GM04503 (cell line): ENCODE measurements at places on chromosomes 2 and 18.

DNA sequence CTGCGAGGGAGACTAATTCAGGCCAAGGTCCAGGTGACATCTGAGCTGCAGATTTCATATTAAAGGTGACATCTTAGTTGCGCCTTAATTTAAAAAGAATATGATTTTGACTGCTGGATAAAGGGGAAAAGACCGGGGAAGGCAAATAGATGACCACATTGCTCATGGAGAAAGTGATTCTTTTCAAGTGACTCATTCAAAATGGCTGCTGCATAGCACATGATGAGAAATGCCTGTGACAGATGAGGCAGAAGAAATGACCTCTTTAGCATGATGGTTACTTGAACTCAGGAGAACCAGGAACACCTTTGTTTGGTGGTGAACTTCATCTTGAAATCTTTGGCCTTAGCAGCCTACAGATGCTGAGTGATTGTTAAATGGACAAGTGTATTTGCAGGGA, 385.8 kb upstream of the TRIB2 start:
- DNase-seq = no peak

DNA sequence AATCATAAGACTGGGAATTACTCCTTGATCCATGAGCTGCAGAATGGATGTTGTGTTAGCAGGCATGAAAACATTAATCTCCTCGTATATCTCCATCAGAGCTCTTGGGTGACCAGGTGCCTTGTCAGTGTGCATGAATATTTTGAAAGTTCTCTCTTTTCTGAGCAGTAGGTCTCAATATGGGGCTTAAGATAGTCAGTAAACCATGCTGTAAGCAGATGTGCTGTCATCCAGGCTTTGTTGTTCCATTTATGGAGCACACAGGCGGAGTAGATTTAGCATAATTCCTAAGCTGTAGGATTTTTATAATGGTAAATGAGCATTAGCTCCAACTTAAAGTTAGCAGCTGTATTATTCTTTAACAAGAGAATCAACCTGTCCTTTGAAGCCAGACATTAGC, 160.3 kb downstream of the MYO1B start:
- no peak for DNase-seq

DNA sequence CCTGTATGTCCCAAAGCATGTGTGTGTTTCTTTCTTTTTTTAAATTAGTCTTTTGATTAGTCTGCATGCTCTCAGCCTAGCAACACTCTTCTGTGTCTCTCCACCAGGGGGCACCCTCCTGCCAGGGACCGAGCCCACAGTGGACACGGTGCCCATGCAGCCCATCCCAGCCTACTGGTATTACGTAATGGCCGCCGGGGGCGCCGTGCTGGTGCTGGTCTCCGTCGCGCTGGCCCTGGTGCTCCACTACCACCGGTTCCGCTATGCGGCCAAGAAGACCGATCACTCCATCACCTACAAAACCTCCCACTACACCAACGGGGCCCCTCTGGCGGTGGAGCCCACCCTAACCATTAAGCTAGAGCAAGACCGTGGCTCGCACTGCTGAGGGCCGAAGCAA, 93.8 kb downstream of the NRP2 start:
- DNase-seq = no peak

GRCh38 chr18:69432847-69433246, 32.2 kb downstream of the DOK6 start:
- DNase-seq = no peak

DNA sequence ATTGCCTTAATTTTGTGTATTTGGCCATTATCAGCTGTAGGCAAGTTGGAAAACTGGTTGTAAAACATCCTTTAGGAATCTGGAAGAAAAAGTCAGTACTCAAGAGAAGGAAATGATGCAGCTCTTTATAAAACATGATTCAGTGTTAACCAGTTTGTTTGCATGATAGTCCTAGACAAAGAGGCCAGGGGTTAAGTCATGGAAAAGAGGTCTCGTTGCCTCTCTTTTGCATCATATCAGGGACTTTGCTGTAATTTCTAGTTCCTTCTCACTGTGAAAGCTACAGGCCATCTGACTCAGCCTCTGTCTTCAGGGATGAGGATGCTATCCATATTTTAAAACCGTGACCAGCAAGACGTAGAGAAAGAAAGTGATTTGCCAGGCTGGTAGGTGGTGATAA, 38.0 kb downstream of the NPAS2 start:
- DNase-seq = peak; percentile 71

DNA sequence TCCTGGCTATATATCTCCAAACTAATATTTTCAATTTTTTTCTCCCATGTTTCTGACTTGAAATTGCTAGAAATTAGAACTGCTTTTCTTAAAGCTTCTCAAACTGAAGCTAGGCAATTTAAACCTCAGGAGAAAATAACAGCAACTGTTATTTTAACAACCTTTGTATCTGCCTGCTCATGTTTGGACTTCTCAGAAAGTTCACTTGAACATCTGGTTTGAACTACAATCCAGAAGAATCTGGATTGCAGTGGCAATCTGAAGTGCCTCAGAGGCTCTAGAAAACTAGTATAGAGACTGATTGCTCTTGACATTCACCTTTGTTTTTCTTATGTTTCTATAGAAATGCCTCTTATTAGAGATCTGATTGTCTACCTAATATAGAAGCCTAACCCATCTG, 64.1 kb downstream of the STAT4 start:
- no peak for DNase-seq

DNA sequence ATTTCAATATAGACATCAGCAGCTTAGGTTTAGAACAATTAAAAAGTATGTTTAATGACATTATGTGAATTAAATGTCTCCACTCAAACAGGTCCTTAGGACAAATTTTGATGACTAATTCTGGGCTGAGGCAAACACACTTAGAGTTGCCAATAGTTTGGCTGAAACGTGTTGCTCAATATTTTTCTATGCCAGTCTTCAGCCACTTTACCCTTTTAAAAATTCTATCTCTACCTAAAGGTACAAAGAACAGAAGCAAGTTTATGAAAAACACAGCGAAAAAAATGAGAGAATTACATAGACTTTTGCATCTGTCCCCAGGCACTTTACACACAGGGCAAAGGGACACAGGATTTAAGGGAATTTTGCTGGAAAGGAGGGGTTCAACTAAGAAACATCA, 4.5 kb downstream of the IDH1 start:
- peak; percentile 15 for DNase-seq

DNA sequence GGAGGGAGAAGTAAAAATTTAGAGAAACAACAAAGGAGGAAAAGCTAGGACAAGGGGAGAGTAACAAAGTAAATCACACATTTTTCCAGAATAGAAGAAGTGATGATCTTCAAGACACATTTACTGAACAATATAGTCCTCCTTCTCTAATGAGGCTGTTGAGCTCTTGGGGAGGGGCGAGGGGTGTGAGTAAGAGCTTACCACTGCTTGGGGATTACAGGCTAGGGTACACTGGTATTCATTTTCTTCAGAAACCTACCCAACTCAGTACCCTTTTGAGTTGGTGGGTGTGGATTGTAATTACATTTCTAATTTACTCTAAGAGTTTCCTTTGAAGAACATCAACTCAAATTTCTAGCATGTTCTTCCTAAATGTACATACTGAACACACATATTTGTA, 157.7 kb upstream of the ZFP36L2 start:
- DNase-seq = no peak

DNA sequence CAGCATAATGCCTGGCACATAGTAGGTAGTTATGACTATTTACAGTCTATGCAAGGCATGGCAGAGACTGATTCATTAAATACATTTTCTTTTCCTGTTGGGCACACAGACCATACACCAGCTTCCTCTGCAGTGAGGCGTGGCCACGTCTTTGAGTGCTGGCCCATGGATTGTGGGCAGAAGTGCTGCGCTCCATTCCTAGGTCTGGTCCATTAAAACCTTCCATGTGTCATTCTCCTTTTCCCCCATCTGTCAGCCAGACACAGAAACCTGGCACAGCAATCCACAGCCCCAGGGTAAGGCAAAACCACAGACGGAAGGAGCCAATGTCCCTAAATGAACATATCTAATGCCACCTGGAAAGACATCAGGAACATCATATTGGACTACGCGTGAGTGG, 141.9 kb downstream of the TTC32 start:
- no peak for DNase-seq

GRCh38 chr2:101047075-101047766, 45.1 kb downstream of the RPL31 start:
- no peak for DNase-seq

DNA sequence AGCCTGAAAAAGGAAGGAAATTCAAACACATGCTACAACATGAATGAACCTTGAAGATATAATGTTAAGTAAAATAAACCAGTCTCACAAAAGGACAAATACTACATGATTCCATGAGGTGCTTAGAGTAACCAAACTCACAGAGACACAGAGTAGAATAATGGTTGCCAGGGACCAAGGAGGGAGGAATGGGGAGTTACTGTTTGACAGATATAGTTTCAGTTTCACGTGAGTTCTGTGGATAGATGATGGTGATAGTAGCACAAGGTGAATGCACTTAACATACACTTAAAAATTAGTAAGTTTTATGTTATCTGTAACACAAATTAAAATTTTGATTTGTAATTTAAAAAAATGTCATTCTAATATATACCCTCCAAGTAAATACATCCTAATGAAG, 106.9 kb upstream of the ACVR1C start:
- no peak for DNase-seq

DNA sequence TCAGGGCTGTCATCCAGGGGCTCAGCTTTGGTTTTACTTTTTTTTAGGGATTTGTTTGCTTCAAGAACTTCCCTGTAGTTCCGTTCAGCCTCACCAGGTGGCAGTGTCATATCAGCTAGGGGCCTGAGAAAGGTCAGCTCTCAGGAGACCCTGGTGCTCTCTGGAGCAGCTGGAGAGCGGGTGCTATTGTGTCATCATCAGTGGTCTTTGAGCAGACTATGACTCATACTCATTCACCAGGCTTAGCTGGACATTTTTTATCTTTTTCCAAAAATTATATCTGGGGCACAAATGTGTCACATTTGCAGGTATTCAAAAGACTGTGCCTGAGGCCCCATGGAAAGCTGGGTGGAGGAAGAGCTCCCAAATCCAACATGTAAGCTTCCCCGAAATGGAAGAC, 24.4 kb downstream of the ZNF892 start:
- DNase-seq = peak; percentile 45

DNA sequence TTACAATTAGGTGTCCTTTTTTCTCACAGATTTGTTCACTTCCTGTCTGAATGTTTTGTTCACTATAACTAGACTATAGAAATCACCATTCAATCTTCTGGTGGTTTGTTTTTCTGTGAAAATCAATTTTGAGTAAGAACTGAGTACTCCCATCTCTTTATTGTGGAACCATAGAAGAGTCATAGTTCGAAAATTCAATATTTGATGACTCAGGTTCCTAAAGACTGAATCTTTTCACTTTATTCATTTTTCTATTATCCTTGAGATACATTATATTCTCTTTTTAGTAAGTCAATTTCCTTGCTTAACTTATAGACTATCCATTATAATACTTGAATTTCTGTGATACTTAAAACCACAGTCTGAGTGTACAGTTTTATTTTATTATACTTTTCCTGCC, 49.3 kb upstream of the KCNH7 start:
- DNase-seq = no peak

GRCh38 chr18:50578030-50578429, 18.1 kb downstream of the MAPK4 start:
- DNase-seq = no peak

DNA sequence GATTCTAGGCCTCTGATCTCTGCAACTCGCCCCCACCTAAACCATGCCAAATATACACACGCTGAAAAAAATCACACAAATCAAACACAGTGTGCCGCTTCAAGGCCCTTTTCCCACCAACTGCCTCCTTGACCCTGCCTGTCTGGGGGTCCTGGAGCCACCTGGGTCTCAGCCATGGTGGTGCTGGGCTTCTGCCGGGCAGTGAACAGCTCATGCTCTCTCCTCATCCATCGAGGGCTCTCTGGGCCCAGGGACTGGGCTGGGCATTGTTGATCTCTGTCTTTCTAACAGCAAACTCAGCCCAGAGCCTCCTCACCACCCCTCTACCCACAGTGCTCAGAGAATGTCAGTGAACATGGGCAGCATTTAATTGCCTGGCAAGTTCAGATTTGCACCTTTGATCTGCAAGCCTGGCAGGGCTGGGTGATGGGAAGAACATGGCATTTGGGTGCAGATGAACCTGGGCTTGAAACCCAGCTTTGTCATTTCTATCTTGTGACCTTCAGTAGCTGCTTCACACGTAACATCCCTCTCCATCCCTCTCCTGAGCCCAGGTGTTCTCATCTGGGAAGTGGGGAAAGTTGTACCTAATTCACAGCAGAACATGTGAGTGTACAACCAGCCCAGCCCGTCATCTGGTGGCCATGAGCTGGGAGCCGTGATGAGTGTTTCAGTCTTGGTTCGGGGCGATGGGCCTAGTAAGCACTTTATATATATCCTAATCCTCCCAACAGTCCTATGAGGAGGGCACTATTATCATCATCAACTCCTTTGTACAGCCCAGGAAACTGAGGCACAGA, 46.1 kb downstream of the SDC1 start:
- no peak for DNase-seq

DNA sequence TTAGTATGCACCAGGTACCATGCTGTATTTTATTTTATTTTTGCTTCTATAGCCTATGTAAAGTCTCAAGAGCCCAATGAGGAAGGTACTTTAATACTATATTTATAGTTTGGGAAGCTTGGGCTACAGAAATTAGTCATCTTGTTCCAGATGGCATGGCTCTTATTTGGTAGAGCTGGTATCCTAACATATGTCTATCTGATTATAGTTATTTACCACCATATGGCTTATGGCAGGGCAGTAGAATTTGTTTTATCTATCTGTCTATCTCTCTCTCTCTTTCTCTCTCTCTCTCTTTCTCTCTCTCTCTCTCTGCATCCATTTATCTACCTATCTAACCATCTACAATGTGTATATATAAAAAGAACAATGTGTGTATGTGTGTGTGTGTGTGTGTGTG, 1293.7 kb upstream of the SLC39A10 start:
- DNase-seq = no peak

DNA sequence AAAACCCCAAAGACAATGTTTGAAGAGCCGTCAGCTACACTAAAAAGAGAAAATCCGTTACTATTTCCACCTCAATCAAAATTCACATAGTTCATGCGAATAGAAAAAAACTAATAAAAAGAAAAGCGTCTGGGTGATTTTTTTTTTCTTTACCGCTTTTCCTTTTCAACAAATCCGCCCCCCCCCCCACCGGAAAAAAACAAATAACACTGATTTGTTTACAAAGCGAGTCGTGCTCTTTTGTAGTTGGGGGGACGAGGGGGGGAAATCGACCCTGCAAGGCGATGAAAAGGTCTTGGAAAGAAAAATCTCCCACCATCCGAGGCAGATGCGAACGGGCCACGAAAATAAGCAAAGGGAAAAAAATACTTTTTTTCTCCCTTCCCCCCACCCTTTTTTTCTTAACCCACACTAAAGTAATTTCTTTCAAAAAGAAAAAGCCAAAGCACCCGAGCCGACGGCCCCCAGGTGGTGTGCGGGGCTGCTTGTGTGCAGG, 638 bp downstream of the ZNF521 start:
- DNase-seq = no peak

GRCh38 chr2:228268301-228268700, 86.8 kb upstream of the SPHKAP start:
- no peak for DNase-seq

- DNase-seq = no peak
These were observed 157.0 kb downstream of the ERBB4 start for GRCh38 chr2:212381428-212382102.
